ENCODE measurements at places on chromosomes 4 and X. TPM values are rescaled to one million over a fixed set of nuclear protein-coding genes. Genes with fewer than 3 reads are reported as not detected.

EFHC2 gene
- 7.0 TPM for total RNA-seq

DNA sequence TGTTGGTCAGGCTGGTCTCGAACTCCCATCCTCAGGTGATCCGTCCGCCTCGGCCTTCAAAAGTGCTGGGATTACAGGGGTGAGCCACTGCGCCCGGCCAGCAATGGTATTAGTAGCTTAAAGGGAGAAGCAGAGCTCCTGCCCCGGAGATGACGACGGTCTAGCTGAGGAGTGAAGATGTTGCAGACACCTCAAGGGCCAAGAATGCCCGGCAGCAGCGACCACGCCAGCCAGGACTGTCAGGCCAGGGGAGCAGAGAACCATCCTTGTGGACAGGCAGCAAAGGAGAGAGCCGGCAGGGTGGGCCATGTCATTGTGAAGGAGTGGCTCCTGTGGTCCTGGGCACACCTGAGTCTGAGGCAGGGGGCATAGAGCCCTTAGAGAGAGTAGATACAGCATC, 210.1 kb upstream of the BCOR start:
- H3K27ac ChIP-seq: no peak overlapping the region

DNA sequence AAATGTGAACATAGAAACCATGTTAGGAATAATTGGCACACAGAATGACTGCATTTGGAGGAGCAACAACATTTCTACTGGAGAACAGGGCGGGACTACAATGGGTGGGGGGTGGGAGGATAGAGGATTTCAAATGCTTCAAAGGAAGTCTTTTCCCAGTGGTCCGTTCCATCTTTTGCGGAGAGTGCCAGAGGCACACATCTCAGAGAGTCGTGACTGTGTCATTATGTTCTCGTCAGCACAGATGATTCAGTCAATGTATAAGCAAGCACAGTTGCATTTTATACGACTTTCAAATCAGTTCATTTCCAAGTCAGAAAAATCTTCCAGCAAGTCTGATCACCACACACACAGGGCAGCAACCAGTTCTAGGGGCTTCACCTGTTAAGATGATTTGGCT, 22.7 kb upstream of the GPR50 start:
- H3K27ac ChIP-seq: no peak overlapping the region
- H3K4me1 ChIP-seq: no peaks in the 10 kb centered on the region
- H3K4me3 ChIP-seq: no peak overlapping the region
- H3K36me3 ChIP-seq: no peaks in the 10 kb centered on the region
- H3K27me3 ChIP-seq: no peaks in the 10 kb centered on the region

- no peaks in the 10 kb centered on the region for H3K36me3 ChIP-seq
- DNase-seq: no peak
- H3K27ac ChIP-seq: no peak overlapping the region
- no peaks in the 10 kb centered on the region for H3K27me3 ChIP-seq
These were observed 198.9 kb upstream of the LDB2 start for GRCh38 chr4:17097362-17097761.

GRCh38 chr4:151475035-151475714, 66.2 kb downstream of the FHIP1A start:
- H3K4me1 ChIP-seq: no peaks in the 10 kb centered on the region
- H3K27ac ChIP-seq: no peak overlapping the region
- no peaks in the 10 kb centered on the region for H3K27me3 ChIP-seq
- no peak overlapping the region for H3K4me3 ChIP-seq
- H3K36me3 ChIP-seq: no peaks in the 10 kb centered on the region

Data from heart right ventricle (tissue), 16 donors.